SJCRH30 (cell line): ENCODE measurements at places on chromosomes 1 and 21.
A peak's percentile ranks its signal among the peaks of the same experiment; 100 is the strongest.

DNA sequence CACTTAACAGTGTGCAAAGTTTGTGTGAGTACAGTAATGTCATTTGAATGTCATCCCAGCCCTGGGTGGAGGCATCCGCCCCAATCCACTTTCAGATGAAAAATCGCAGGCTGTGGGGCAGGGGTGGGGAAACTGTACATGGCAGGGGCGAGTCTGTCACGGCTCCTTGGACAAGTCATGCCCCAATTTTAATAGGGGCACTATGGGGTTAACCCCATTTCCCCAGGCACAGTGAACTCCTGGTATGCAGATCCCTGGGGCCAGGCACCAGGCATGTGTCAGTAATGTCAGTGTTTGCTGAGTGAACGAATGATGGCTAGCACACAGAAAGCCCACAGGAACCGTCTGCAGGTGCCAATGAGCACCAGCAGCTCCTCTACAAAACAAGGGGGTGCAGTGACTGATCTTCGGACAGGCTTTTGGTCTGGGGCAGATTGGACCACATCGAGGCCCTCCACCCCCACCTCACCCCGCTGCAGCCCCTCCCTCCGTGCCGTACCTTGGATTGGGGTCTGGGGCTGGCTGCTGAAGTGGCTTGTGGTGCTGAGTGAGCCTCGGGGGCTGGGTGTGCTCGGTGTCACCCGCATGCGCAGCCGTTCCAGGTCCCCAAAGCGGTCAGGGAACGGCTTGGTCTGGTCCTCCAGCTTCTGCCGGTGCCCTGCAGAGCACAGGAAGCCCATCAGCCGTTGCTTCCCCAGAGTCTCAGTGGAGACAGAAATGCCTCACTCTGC lies 23.2 kb downstream of the RUNX3 start:
- DNase-seq = no peak

GRCh38 chr1:151166505-151166956 lies 587 bp downstream of the SCNM1 start:
- DNase-seq = peak; percentile 43

- peak; percentile 17 for DNase-seq
Observed at GRCh38 chr1:17861685-17862084, 106.6 kb downstream of the ACTL8 start.

DNA sequence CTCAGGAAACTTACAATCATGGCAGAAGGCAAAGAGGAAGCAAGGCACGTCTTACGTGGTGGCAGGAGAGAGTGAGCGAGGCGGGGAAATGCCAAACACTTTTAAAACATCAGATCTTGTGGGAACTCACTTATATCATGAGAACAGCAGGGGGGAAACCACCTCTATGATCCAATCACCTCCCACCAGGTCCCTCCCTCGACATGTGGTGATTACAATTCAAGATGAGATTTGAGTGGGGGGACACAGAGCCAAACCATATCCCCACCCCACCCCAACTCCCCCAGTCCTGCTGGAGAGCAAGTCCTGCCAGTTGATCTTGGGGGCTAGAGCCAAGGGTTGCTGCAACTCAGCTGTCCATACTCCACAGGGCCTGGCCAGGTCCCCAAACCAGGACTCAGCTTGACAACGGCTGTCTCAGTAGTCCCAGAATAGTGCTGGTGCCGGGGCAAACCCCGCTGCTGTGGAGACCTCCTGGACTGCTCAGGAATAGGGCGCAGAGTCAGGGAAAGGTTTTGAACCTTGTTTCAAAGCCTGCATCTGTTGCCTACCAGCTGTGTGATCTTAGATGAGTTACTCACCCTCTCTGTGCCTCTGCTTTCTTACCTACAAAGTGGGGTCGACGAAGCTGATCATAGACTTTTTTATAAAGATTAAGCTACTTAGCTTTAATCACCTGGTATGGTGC lies 79.5 kb downstream of the STUM start:
- DNase-seq = no peak

DNA sequence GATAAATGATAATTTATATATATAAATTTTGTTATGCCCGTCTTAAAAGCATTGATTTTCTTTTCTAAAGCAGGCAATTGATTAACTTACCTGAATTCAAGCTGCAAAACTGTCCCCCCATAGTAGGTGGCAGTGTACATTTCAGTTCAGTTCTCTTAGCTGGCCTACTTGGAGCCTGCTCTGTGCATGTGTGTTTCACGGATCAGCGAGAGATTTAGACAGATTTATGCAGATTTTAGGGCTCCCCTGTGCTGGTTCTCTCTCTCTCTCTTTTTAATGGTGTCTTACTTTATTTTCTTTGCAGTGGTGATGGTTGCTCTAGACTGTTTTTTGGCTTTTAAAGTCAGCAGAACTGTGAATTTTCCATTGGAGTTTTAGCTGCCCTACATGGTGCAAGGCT lies 30.7 kb downstream of the CLIC4 start:
- no peak for DNase-seq

- DNase-seq = no peak
Observed at GRCh38 chr1:86798608-86799291, 94.4 kb downstream of the SH3GLB1 start.

DNA sequence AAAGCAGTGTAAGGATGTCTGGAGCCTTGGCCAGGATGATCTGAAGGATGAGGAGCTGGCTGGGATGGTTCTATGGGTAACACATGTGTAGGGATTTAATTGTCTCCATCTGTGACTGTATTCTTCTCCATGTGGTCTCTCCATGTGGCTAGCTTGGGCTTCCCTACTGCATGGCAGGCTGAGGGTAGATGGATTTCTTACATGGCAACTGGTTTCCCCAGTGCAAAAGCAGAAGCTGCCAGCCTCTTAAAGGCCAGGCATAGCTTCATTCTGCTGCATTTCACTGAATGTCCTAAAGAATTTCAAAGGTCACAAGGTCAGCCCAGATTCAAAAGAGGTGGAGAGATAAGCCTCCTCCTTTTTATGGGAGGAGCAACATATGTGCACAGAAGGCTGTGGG lies 61.7 kb downstream of the XCL2 start:
- DNase-seq = no peak
